ENCODE measurements at places on chromosomes 1 and 21. TPM values are rescaled to one million over a fixed set of nuclear protein-coding genes. Genes with fewer than 3 reads are reported as not detected.
A peak's percentile ranks its signal among the peaks of the same experiment; 100 is the strongest.

DNA sequence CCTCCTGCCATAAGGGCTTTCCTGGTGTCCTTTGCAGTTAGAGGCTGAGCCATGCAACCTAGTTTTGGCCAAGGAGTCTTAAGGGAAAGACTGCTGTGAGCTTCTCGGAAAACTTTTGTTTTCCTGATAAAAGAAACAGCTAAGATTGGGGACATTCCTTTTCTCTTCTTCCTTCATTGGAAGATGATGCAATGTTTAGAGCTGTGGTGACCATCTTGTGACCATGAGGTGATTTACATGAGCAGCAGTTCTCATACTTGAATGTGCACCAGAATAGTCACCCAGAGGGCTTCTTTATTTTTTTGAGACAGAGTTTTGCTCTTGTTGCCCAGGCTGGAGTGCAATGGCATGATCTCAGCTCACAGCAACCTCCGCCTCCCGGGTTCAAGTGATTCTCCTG lies 20.4 kb upstream of the SMAP2 start:
- DNase-seq = no peak

DNA sequence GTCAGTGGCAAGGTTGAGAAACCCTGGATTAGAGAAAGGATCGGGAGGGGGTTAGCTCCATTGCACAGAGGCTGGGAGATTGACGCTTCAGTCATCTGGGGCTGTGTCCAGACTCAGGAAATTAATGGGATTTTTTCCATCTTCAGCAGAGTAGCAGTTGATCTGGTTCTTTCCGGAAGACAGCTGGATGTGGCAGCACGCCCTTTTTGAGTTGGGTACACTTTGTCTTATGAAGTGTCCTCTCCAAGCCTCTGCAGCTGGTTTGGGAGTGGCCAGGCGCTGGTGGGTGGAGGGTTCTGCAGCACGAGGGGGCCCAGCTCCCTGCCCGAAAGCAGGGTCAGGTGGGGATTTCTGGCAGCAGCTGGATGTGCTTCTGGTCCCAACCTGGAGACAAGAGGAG lies 95.1 kb downstream of the TAS1R2 start:
- no peak for DNase-seq

GRCh38 chr1:116489231-116489697 lies 81.6 kb downstream of the CD58 start:
- DNase-seq = peak; percentile 99

- no peak for DNase-seq
Measured at GRCh38 chr1:163471779-163472650, 150.3 kb downstream of the NUF2 start.

GRCh38 chr1:163692266-163692665 lies 370.5 kb downstream of the NUF2 start:
- DNase-seq = no peak

- no peak for DNase-seq
Measured at GRCh38 chr1:218646288-218646687, 301.2 kb downstream of the TGFB2 start.

DNA sequence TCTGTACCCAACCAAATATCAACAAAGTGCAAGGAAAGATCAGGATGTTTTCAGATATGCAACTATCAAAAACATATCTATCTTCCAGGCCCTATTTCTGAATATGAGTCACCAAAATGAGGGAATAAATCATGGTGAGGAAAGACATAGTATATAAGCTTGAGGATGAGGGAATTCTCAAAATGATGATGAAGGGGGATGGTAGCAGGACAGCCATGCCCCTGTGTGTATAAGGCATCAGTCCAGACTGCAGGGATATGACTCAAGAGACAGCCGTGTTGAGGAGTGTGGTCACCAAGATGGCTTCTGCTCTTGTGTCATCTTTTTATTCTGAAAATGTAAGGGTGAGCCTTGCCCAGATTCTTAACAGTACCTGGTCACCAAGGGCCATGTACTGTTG lies 4.4 kb upstream of the WDR64 start:
- DNase-seq = peak; percentile 81

HPCAL4 gene
- total RNA-seq = not detected

RGSL1 gene
- not detected for total RNA-seq

RBP7 gene
- total RNA-seq = not detected

TPTE gene
- total RNA-seq = 1.7 TPM
